ENCODE measurements at places on chromosomes 5 and 9. TPM values are rescaled to one million over a fixed set of nuclear protein-coding genes. Genes with fewer than 3 reads are reported as not detected.

- H3K4me1 ChIP-seq = peaks cover 22% of the 10 kb centered on the region
- no peak for DNase-seq
- no peaks in the 10 kb centered on the region for H3K27me3 ChIP-seq
These were observed 1.6 kb upstream of the GLIPR2 start for GRCh38 chr9:36134761-36135505.

SIT1 gene
- not detected for total RNA-seq

DNA sequence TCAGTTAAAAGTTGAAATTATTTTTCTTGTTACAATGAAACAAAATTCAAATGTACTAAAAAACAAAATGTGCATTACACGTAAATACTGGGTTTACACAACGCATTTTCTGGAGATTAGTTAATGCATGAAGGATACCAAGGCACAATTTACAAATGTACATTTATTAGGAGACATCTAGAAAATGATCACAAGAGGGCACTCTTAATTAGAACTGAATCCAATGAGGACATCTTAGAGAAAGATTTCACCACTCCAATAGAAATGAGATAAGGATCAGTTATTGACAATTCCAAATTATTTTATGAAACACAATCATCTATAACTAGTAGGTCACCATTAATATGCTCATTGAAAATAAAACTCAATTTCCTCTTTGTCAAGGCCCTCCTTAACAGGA lies 36.6 kb upstream of the CDH12 start:
- H3K27ac ChIP-seq = no peak overlapping the region
- H3K27me3 ChIP-seq = no peaks in the 10 kb centered on the region
- H3K4me1 ChIP-seq = no peaks in the 10 kb centered on the region
- DNase-seq = no peak
- H3K36me3 ChIP-seq = no peaks in the 10 kb centered on the region
- H3K4me3 ChIP-seq = no peak overlapping the region

TUSC1 gene
- total RNA-seq = 0.88 TPM

ANKRD20A1 gene
- total RNA-seq = not detected

All from PC-9 (cell line).